Stimulated activated CD4-positive, alpha-beta T cell treated with anti-CD3 and anti-CD28 coated beads, Interleukin-4, amount 100 ng/mL, for 24 hours (primary cell): ENCODE measurements at places on chromosomes 5 and 9.

DNA sequence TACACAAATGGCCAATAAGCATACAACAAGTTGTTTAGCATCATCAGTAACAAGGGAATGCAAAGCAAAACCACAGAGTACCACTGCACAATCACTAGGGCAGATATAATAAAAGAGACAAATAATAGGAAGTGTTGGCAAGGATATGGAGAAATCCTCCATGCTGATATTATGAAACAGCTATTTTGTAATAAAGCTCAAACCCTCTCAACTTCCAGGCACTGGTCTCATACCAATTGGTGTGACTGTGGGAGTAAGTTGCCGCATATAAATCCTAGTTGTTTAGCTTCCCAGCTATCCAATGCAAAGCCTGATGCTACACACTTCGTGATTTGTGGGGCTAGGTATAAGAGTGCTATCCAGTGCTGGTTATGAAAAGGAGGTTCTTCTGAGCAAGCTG lies 88.6 kb downstream of the SMIM23 start:
- no peak for DNase-seq

GRCh38 chr5:151571270-151572173 lies 19.6 kb downstream of the FAT2 start:
- DNase-seq = no peak

DNA sequence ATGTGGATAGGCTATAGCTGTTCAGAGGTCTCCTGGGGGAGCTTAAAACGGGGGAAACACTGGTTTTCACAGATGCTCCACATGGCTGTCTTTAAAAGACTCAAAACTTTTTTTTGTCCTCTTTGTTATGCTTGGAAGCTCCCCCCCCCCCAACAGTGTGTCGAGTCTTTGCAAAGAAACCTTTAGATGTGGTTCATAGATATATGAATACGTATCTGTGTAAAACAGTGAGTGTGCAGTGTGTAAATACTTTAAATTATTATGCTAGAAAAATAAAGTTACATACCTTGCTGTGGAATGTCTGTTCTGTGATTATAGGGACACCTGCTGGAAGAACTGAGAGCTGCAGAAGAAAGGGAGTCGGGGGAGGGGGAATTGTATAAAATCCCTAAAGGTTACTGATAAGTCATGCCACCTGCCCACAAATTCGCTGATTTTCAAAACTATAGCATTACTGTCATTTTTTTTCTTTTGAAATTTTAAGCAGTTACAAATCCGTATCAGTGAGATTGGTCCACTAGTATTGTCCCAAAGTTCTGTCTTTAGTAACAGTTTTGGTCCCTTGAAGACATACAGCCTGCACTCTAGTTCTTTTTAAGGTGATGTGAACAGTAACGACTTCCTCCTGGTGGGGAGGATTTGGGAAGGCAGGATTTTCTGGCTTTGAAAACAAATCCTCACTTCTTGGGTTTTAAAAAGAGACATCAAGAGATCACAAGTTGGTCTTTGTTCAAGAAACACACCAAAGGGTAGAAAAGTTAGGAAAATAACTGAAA lies 22.9 kb downstream of the RGMB start:
- DNase-seq = peak; percentile 60

DNA sequence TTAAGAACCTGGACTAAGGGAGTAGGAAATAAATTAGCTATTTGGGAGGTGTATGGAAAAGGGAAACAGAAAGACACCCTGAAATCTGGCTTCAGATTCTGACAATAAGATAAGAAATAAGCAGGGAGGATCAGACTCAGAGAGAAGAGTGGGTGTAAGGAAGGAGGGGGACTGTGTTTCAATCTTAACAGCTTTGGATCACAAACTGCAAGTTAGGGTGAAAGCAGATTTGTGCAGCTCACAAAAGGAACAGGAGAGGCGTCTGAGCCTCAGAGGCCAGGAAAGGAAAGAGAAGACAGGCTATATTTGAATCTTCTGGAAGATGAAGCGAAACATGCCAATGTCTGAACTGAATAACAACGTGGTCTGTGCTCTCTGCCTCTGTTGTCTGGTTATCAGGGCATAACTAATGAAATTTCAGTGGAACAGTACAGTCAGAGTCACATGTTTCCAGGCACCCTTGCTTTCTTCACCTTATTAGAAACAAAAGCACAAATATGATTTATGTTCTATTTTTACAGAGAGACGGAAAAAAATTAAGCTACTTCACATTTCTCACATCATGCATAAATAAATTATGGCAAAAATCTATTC lies 26.6 kb downstream of the SGTB start:
- DNase-seq = no peak

DNA sequence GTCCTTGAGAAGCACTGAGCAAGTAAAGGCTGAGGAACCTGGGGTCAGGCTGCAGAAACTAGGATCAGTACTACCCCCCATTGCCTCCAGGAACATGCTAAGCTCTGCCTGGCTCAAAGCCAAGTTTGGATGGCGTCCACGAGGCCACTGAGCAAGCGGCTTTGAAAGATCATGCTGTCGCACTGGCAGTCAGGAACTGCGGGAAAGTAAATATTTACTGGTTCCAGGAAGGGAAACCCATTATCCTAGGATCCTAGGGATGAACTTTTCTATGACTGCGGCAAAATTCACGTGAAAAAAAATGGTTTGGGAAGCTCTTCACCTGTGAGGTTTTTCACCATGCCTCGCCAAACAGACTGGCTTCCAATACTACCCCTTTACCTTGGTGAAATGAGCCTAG lies 75.3 kb upstream of the PJA2 start:
- DNase-seq = no peak

- no peak for DNase-seq
Measured at GRCh38 chr9:124483481-124483880, 23.7 kb downstream of the NR5A1 start.

DNA sequence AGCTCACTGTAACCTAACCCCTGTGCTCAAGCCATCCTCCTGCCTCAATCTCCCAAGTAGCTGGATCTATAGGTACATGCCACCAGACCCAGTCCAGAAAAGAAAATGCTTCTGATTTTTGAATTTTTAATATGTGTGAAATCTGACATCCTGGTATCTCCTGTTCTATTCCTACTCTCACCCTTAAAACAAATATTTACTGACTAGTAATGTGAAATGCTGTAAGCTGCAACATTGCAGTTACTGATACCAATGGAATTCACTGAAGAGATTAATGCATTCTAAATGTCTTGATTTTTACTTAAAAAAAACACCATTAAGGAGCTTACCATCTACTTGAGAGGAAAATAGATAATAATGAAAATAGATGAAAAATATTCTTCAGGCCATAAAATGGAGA lies 162.7 kb upstream of the TSLP start:
- no peak for DNase-seq

GRCh38 chr9:104386425-104387069 lies 117.5 kb upstream of the OR13F1 start:
- no peak for DNase-seq

DNA sequence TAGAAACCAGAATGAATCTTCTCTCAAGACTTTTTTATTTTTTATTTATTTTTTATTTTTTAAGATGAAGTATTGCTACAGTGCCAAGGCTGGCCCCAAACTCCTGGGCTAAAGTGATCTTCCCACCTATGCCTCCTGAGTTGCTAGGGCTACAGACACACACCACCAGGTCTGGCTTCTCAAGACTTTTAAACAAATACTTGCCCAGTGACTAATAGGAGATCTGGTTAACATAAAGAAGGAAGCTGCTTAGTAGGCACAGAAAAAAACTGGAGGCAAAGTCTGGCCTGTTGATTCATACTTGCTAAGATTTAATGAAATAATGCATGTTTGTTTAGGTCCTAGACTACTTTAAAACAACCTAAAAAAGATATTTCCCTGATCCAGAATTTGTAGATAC lies 43.8 kb downstream of the SLC38A9 start:
- no peak for DNase-seq

- no peak for DNase-seq
Measured at GRCh38 chr5:37839407-37840052, at the start of gene GDNF. GDNF (minus strand) TSS chr5:37840041; CDS start chr5:37834796, 5,245 bp downstream.

- no peak for DNase-seq
Measured at GRCh38 chr9:16335788-16336580, 534.5 kb downstream of the BNC2 start.

- no peak for DNase-seq
Measured at GRCh38 chr5:137633896-137634295, 102.0 kb downstream of the KLHL3 start.

GRCh38 chr9:132078699-132079356 lies 839 bp downstream of the MED27 start:
- DNase-seq = no peak

GRCh38 chr5:128441941-128442350 lies 96.1 kb downstream of the FBN2 start:
- DNase-seq = no peak

DNA sequence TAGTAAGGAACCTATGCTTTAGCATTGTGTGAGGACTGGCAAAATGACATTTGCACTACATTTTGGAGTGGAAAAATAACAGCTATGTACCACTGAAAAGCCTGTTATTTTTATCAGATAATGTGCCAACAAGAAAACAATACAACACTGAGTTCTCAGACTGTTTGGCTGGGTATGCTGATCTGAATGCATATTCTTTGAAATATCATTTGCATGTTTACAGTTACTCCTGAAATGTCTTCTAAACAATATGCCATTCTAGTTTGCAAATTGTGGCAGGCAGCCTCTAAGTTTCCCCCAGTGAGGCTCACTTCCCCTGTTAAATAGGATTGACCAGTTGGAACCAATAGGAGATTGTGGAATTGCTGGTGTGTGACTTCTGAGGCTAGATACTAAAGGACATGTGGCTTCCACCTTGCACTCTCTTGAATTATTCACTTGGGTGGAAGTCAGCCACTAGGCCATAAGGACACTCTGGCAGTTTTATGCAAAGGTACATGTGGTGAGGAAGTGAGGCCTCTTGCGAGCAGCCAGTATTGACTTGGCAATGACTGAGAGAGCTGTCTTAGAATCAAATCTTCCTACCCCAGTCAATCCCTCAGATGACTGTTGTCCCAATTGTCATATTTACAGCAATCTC lies 250.4 kb upstream of the PCSK5 start:
- no peak for DNase-seq

DNA sequence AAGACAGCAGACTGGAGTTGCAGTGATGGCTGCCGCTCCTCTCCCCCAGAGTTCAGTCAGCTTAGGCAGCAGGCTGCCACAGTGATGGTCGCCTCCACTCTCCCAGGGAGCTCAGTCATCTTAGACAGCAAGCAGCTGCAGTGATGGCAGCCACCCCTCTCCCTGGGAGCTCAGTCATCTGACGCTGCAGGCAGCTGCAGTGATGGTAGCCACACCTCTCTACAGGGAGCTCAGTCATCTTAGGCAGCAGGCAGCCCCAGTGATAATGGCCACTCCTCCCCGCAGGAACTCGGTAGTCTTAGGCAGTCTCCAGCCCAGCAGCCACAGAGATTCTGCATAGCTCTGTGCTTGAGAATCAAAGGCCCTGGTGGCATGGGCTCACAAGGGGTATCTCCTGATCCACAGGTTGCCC lies 582.7 kb downstream of the DTWD2 start:
- no peak for DNase-seq

DNA sequence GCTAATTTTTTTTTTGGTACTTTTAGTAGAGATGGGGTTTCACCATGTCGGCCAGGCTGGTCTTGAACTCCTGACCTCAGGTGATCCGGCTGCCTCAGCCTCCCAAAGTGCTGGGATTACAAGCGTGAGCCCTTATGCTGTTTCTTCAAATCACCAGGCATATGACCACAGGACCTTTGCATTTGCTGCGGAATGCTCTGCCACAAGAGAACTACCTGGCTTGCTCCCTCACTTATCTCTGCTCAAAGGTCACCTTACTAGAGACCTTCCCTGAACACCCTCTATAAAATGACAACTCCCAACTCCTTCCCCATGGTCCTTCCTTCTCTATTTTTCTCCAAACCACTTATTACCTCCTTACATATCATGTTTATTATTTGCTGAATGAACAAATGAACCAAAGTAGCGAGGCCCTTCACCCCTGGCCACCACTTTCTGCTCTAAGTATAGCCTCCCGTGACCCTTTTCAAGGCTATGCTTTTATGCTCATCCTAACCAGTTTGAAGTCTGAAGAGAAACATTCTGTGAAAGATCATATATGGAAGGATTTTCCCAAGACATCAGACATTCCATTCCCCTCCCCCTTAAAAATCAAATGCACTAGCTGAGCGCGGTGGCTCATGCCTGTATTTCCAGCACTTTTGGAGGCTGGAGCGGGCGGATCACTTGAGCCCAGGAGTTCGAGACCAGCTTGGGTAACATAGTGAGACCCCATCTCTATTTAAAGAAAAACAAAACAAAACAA lies 1.3 kb downstream of the ZER1 start:
- DNase-seq = no peak

DNA sequence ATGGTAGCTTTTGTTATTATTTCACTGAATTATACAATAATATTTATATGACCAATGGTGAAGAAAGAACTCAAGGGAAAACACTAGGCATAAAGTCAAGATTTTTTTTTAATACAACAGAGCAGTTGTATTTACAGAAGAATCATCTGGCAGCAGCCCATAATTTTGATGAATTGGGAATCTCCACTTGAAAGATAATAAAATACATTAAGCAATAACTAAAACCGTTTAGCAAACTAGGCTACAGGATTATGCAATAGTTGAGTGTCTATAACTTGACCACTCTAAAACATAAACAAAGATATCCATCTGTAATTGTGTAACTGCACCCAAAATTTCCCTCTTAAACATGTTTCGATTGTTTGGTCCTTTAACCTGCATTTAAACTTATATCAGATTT lies 80.8 kb downstream of the SNCAIP start:
- no peak for DNase-seq

- DNase-seq = no peak
Measured at GRCh38 chr9:134283111-134283515, 43.1 kb upstream of the RXRA start.

DNA sequence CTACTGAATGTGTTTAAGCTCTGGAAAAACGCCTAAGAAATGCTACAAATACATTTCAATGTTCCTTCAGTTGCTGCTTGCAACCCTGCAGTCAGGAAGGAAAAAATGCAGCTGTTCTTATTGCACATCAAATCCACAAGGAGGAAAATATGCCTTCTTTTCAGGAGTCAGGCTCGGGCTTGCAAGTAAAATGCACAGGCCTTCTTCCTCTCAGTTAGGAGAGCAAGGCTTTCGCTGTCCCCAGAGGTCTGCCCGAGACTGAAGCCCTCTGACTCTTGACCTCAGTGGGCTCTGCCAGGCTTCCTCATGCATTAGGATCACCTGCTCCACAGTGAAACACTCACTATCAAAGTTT lies 899 bp upstream of the SHC3 start:
- DNase-seq = no peak

DNA sequence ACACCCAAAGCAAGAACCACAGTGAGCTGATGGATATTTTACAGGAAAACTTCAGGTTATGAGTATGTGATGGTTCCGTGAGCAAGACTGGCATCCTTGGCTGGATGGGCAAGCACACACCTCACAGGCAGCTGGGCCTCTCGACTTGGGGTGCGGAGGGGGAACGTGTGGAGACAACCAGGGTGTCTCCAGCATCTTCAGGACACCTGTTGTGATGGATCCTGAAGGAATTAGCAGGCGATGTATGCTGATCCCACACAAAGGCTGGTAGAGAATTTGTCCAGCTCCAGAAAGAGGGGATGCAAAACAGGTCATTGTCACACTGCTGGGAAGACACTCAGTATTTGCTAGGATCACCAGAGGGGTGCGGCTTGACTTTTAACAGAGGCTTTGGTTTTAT lies 42.7 kb downstream of the SECISBP2 start:
- no peak for DNase-seq
